Activated T-cell treated with anti-CD3 and anti-CD28 coated beads, Interleukin-2, amount 50 U/mL, for 48 hours (primary cell): ENCODE measurements at places on chromosomes 16 and 17.

DNA sequence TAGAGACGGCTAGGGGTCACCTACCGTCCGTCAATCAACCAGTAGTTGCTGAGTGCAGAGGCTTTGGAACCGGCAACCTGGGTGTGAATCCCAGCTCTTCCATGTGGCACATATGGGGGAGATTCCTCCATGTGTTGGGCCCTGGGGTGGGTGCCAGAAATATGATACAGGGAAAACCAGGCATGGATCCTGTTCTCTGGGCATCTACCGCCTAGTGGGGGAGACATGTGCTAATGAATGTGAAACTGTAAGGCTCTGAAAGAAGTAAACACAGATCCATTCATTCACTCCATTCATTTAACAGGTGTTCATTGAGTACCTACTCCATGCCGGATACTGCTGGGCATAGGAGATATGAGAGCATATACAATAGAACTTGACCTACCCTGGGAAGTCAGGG lies 39.5 kb upstream of the SDK2 start:
- DNase-seq, result no peak

DNA sequence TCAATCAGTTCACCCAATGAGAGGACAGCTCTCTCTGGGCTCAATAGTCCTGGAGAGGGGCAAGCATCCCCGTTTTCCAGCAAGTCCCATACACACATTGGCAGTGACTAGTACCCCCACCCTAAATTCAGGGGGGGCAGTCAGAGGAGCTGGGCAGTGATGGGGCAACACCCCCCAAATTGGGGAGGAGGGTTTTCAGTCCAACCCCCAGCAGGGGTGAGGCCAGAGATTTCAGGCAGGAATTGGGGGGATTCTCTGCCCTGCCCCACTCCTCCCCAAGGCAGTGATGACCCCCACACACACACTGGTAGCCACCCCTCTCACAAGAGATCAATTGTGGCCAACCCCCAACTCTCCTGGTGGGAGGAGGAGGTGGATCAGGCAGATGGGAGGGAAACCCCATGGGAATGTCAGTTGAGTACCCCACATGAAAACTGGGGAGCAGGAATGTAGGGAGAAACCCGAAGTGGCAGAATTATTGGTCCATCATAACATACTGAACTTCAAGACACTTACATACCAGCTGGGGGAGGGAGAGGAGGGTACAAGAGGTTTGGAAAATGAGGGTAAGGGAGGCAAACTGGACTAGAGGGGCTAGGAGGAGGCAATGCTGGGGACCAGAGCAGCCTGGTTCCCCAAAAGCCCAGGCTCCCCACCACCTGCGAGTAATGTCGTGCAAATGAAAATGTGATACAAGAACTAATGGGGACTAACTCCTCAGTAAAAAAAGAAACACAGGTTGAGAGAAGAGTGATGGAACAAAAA lies 3.1 kb downstream of the VAMP2 start:
- DNase-seq, result no peak

GRCh38 chr17:9821921-9822320 lies at the start of gene GSG1L2:
Gene GSG1L2, minus strand, starts transcription at chr17:9822079. Its CDS starts 8 bp downstream, at chr17:9822071.
- no peak for DNase-seq

GRCh38 chr17:29149431-29150064 lies 30.6 kb downstream of the MYO18A start:
- no peak for DNase-seq

GRCh38 chr16:66346221-66346620 lies 20.3 kb upstream of the CDH5 start:
- DNase-seq, result no peak

DNA sequence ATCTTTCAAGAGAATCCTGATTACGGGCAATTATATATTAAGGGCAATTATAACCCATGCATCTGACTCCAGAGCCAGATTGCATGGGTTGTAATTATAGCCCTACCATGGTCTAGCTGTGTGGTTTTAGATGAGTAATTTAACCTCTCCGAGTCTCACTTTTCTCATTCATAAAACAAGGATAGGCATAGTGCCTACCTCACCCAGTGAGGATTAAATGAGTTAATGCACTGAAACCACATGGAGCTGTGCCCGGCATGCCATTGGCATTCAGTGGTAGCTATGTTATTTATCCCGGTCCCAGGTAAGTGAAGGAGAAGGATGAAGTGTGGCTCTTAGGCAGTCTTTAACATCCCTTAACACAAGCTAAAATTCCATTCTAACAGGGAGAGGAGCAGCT lies 6.3 kb downstream of the SNX20 start:
- no peak for DNase-seq

DNA sequence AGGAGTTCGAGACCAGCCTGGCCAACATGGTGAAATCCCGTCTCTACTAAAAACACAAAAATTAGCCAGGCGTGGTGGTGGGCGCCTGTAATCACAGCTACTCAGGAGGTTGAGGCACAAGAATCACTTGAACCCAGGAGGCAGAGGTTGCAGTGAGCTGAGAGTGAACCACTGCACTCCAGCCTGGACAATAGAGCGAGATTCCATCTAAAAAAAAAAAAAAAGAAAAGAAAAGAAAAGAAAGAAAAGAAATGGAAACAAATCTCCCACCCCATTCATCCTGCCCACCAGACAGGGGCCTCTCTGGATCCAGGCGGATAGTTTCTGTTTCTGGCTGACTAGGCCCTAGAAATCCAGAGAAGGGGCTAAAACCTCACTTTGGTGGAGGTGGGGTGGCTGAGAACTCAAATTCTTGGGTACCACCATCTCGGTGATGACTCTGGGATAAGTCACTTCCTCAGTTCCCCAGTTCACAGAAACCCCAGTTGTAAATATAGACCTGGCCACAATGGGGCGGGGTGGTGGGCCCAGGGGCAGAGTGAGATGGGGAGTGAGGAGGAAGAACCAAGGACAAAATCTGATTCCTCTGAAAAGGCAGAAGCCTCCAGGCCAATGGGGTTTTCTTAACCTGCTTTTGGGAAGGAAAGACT lies 22.2 kb downstream of the SOCS1 start:
- DNase-seq, result peak; percentile 90

GRCh38 chr17:73588301-73588846 lies 55.9 kb downstream of the SDK2 start:
- DNase-seq, result no peak

DNA sequence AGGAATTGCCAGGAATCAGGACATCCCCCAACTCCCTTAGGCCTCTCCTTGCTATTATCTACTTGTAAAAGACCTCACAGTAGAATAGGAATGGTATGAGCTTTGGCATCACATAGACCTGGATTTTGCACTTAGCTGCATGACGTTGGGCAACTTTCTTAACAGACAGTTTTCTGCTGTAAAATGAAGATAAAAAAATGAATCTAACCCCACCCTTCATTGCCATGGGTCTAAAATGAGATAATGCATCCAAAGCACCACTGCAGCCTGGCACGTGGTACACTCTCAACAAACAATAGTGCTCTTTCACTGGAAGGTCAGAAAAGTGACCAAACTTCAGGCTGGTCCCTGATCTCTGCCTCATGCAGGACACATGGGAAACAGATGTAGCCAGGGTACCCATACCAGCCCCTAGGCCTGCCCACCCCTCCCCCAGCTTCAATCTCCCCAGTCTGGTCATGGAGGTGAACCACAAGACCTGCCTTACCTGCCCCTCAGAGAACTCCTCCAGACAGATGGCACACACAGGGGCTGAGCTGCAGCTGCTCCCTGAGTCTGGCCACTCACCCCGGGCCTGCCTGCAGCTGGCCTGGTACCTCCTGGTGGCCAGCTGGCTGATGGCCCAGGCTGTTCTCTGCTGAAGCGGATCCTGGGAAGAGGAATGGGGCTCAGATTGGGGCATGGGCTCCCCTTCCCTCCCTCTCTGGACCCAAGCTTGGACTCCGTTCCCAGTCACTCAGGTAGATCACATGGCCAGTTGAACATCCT lies 8.5 kb upstream of the SUPT4H1 start:
- no peak for DNase-seq

- DNase-seq, result no peak
Measured at GRCh38 chr17:38534498-38534885, 71.3 kb downstream of the SRCIN1 start.

GRCh38 chr17:10610884-10611283 lies 46.2 kb downstream of the MYH3 start:
- no peak for DNase-seq

DNA sequence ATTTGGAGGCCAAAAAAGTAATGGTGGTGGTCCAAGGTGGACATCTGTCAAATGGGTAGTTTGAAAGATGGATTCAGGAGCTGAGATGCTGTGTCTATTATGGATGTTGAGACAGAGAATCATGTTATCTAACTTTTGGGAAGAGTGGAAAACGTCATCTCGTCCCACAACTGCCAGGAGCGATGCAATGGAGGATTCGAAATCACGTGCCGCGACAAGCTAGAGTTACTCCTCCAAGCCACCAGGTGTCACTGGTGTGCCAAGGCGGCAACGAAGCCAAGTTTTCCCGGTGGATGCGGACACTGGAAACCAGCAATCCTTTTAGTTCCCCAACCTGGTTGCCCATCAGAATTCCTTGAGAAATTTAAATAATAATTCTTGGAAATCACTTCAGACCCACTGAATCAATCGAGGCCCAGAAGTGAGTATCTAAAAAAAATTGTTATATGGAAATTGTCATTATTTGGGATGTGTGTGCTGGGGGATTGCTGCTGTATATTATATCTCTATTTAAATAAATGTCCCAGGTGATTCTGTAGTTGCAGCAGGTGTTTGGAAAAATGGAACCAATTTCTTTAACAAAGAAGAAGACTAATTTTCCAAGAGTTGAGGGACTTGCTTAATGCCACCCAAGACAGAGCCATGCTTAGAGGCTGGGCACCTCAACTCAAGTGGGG lies 206.1 kb downstream of the HAPSTR1 start:
- DNase-seq, result peak; percentile 19

DNA sequence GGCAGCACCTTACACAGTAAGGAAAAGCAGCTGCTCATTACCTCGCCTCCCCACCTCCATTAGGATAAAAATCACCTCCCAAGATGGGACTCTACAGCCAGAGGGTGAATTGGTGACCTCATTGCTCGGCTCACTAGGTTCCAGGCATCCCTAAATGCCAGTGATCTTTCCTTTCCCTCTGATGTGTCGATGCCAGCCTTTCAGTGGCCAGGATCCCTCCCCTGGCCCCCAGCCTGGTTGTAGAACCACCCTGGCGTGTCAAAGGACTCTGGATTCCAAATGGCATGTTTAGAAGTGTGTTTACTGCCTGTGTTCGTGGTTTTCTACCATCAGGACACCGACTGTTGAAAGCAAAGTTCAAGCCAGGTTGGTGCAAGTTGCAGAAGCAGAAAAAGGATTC lies 72.1 kb upstream of the LYRM9 start:
- DNase-seq, result no peak

GRCh38 chr17:19730843-19731242 lies 14.5 kb upstream of the SLC47A2 start:
- no peak for DNase-seq

DNA sequence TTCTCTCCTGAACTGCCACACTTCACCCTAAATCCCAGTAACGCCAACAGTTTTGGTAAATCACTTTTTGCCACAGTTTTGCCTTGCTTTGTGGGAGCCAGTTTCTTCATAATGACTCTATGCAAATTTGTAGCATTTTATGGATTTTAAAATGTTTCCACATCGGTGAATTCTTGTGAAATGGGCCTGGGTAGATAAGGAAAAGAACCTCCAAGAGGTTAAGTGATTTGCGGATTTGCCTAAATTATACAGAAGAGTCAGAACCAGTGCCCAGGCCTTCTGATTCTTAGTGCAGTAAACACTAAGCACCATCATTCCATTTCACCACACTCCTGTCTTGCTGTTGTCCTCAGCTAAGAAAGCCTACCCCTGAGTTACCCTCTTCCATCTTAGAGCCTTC lies 17.9 kb downstream of the MINK1 start:
- DNase-seq, result no peak

DNA sequence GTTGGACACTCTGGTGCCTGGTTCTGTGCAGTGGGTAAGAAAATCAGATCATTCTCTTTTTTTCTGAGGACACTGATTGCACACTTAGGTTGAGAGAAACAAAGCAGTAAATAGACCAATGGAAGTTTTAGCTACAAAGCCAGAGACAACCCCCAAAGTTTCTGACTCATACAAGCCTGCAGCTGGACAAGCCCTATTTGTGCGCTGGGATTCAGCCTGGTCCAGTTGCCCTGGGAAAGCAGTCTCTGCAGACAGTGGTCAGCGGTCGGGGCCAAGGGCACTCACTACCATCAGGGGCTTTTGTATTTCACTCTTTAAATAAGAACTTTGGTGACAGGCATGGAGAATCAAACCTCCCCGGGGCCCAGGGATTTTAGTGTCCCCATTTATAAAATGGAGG lies 6.0 kb upstream of the RHBDL3 start:
- DNase-seq, result no peak

DNA sequence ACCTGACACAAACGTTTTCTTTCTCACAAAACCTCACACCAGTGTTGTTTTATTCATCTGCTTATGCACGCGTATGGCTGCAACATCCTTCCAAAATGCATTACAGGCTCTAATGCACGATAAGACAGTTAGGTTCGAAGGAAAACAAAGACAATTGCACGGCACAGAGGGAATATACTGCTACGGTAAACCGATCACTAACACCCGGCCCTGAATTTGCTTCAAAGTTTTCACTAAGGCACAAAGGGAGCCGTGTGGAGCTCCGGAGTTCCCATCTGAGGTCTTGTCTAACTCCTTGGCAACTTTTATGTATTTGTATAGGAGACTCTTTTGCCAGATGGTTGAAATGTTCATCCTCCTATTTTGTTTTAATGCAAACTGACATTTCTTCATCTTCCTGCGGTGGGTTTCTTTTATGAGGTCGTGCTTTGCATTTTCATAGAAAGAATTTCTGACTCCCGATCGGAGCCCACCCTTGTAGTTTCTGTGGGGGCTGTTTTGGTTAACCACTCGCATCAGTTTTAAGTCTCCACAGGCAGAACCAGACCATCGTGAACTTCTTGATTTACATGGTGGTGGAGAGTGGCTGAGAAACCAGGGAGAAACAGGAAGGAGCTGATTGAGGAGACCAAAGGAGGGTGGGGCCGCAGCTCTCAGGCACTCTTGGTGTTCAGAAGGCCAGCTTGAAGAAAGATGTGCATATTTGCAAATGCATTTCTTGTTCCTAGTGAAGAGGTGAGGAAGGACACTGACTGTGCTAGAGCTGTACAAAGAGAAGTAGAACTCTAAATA lies 516.8 kb downstream of the MAF start:
- peak; percentile 30 for DNase-seq

DNA sequence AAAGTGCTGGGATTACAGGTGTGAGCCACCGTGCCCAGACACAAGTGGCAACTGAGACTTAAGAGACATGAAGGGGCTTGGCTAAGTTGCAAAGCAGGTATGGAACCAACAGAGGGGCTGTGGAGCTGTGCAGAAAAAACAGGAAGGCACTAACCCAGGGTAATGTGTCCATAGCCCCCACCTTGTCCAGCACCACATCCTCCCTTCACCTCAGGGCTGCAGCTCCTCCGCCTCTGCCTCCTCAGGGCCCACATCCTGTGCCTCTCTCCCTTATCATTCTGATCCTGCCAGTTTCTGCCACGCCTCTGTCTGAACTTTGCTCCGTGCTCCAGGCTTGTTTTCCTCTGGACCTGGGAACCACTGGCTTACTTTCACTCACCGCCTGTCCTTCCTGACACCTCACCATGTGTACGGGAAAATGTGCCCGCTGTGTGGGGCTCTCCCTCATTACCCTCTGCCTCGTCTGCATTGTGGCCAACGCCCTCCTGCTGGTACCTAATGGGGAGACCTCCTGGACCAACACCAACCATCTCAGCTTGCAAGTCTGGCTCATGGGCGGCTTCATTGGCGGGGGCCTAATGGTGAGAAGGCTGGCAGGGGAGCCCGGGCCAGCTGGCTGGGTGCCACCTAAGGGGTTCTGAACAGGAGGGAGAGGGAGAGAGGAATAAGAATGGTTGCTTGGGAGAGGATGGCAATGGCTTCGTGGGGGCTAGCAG lies at the start of gene TM4SF5:
TSS of gene TM4SF5 (plus strand) at position 368 of the 716 bp plus-strand sequence. CDS start at position 405, 37 bp downstream.
- DNase-seq, result no peak
